A549 treated with DMSO at 1 μM for 4 hours (cell line): ENCODE measurements at places on chromosomes 7 and 10. TPM values are rescaled to one million over a fixed set of nuclear protein-coding genes. Genes with fewer than 3 reads are reported as not detected.

The VAX1 gene
- total RNA-seq, result 1.3 to 1.9 TPM (median 1.5 TPM) in 5 replicates

The CRHR2 gene
- not detected in 5 replicates for total RNA-seq

The CLRN3 gene
- not detected in 5 replicates for total RNA-seq

The AKR1D1 gene
- total RNA-seq, result not detected in 5 replicates

The PLCE1 gene
- total RNA-seq, result 4.9 to 7.0 TPM (median 6.3 TPM) in 5 replicates

The CXCL12 gene
- total RNA-seq, result 0.08 to 0.21 TPM (median 0.18 TPM) in 4 of 5 replicates, not detected in the other

The AGBL3 gene
- 0.28 to 1.5 TPM (median 1.3 TPM) in 5 replicates for total RNA-seq

The TRPV6 gene
- not detected in 5 replicates for total RNA-seq

The PILRA gene
- total RNA-seq, result 3.4 to 5.8 TPM (median 5.2 TPM) in 5 replicates

The GRM8 gene
- total RNA-seq, result 0.06 to 0.21 TPM in 2 of 5 replicates, not detected in the others

The NAMPT gene
- total RNA-seq, result 128 to 166 TPM (median 146 TPM) in 5 replicates

The ZCCHC24 gene
- total RNA-seq, result 3.5 to 5.7 TPM (median 5.1 TPM) in 5 replicates

The GPR37 gene
- 0.50 to 0.63 TPM (median 0.56 TPM) in 5 replicates for total RNA-seq

The CYP26A1 gene
- total RNA-seq, result 2.5 to 3.8 TPM (median 3.0 TPM) in 5 replicates

The STEAP2 gene
- total RNA-seq, result 2.9 to 5.5 TPM (median 5.4 TPM) in 5 replicates

The PIK3CG gene
- total RNA-seq, result not detected in 5 replicates

The SKIDA1 gene
- 1.3 to 1.9 TPM (median 1.6 TPM) in 5 replicates for total RNA-seq

The MYO3A gene
- 0.11 TPM in 1 of 5 replicates, not detected in the others for total RNA-seq

The EIF5AL1 gene
- 2.3 to 5.1 TPM (median 2.8 TPM) in 5 replicates for total RNA-seq

The SLC18A3 gene
- total RNA-seq, result 0.03 TPM in 1 of 5 replicates, not detected in the others

The ADCY1 gene
- total RNA-seq, result 1.9 to 3.4 TPM (median 2.4 TPM) in 5 replicates

The POLR1F gene
- 14.8 to 18.1 TPM (median 17.7 TPM) in 5 replicates for total RNA-seq

The AASS gene
- 0.06 to 0.07 TPM in 2 of 5 replicates, not detected in the others for total RNA-seq

The NRG3 gene
- total RNA-seq, result not detected in 5 replicates

The PRKCQ gene
- total RNA-seq, result 4.2 to 4.9 TPM (median 4.5 TPM) in 5 replicates

The MPP7 gene
- total RNA-seq, result 0.08 to 0.24 TPM (median 0.15 TPM) in 5 replicates

The ARHGAP21 gene
- total RNA-seq, result 47.1 to 68.2 TPM (median 59.9 TPM) in 5 replicates

The ZNF783 gene
- total RNA-seq, result 5.6 to 7.6 TPM (median 6.5 TPM) in 5 replicates

The ADIRF gene
- 0.17 TPM in 1 of 5 replicates, not detected in the others for total RNA-seq

The FAM180A gene
- 0.05 to 0.31 TPM (median 0.08 TPM) in 3 of 5 replicates, not detected in the others for total RNA-seq

The PON1 gene
- total RNA-seq, result 0.28 to 0.59 TPM (median 0.52 TPM) in 5 replicates

The TMEM176B gene
- total RNA-seq, result 0.09 to 0.16 TPM in 2 of 5 replicates, not detected in the others

The VWDE gene
- 0.46 to 0.79 TPM (median 0.63 TPM) in 5 replicates for total RNA-seq

The ZMIZ1 gene
- 70.0 to 89.5 TPM (median 80.0 TPM) in 5 replicates for total RNA-seq

The AGR2 gene
- total RNA-seq, result 103 to 163 TPM (median 124 TPM) in 5 replicates

The SLC35G1 gene
- total RNA-seq, result 8.6 to 11.8 TPM (median 10.2 TPM) in 5 replicates

The CPA4 gene
- 6.1 to 12.3 TPM (median 8.3 TPM) in 5 replicates for total RNA-seq

The ADCYAP1R1 gene
- 0.02 to 0.13 TPM (median 0.08 TPM) in 5 replicates for total RNA-seq

The WIPF3 gene
- total RNA-seq, result 0.37 to 0.61 TPM (median 0.51 TPM) in 5 replicates

The PLEKHA1 gene
- 17.7 to 28.1 TPM (median 23.5 TPM) in 5 replicates for total RNA-seq

The FAM24B gene
- total RNA-seq, result 12.4 to 16.3 TPM (median 13.5 TPM) in 5 replicates

The TAS2R4 gene
- 0.12 to 0.33 TPM (median 0.13 TPM) in 5 replicates for total RNA-seq

The TEX47 gene
- total RNA-seq, result not detected in 5 replicates

The EPHA1 gene
- total RNA-seq, result 0.27 TPM in 1 of 5 replicates, not detected in the others

The FBXO24 gene
- 0.12 to 0.24 TPM (median 0.22 TPM) in 5 replicates for total RNA-seq

The ZNF503 gene
- total RNA-seq, result 9.2 to 14.1 TPM (median 12.5 TPM) in 5 replicates

The THSD7A gene
- 1.7 to 3.2 TPM (median 2.8 TPM) in 5 replicates for total RNA-seq

The PDE6C gene
- not detected in 5 replicates for total RNA-seq

The FZD8 gene
- 6.6 to 8.9 TPM (median 7.8 TPM) in 5 replicates for total RNA-seq

The C10orf90 gene
- total RNA-seq, result 2.4 to 3.6 TPM (median 2.7 TPM) in 5 replicates

The IFIT1B gene
- total RNA-seq, result not detected in 5 replicates

The C1GALT1 gene
- total RNA-seq, result 30.3 to 39.1 TPM (median 35.6 TPM) in 5 replicates

The GARIN1A gene
- total RNA-seq, result 0.26 to 0.80 TPM (median 0.65 TPM) in 5 replicates

The KLF14 gene
- 0.05 TPM in 2 of 5 replicates, not detected in the others for total RNA-seq

The TNPO3 gene
- 43.0 to 48.7 TPM (median 45.8 TPM) in 5 replicates for total RNA-seq

The UPF2 gene
- 14.4 to 20.1 TPM (median 17.2 TPM) in 5 replicates for total RNA-seq

The ZNF775 gene
- total RNA-seq, result 4.1 to 7.5 TPM (median 5.7 TPM) in 5 replicates

The RBM20 gene
- total RNA-seq, result 1.1 to 1.8 TPM (median 1.5 TPM) in 5 replicates
